Activated CD8-positive, alpha-beta memory T cell treated with anti-CD3 and anti-CD28 coated beads, Interleukin-2, amount 50 U/mL, for 48 hours (primary cell): ENCODE measurements at places on chromosomes 5 and 9.

DNA sequence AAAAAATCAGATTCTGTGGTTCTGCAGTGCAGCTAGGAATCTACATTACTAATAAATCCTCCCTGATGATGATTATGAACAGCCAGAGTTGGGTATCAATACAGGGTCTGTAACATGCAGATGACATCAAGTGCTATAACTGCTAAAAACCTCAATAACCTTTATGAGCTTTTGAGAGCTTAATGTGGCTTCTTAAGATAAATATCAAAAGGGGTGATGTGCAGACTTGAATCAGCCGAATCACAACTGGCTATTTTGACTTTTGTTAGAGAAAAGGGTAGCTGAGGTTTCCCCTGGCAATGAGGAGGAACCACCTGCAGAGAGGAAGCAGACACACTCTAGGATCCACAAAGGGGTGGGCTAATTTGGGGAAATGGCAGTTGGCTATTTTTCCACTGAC, 30.2 kb downstream of the CAPSL start:
- no peak for DNase-seq

DNA sequence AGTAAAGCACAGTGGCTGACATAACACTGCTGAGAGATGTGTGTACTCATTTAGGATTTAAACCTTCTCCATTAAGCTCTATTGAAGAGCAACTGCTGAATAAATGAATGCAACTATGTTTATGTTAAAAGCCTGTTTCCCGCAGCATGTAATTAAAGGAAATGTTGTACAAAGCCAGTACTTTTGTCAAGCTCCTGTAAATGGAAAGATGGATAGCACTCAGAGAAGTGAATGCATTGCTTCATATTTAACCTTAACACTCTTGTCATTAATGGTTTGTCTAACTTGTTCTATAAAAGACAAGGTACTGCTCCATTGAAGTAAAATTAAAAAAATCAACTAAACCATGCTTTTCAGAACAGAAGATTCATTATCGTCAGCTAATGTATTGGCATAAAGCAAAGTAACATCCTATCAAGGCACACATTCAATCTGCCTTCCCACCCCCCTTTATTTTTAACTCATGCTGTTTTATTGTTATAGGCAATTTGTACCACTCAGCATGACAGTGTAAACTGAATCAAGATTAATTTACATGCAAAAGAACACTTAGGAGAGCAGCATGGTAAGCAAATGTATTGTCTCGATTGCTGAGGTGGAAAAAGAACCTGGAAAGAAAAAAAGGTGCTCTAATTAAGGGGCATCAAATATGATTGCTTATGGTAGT, 240.9 kb upstream of the TBCA start:
- no peak for DNase-seq

DNA sequence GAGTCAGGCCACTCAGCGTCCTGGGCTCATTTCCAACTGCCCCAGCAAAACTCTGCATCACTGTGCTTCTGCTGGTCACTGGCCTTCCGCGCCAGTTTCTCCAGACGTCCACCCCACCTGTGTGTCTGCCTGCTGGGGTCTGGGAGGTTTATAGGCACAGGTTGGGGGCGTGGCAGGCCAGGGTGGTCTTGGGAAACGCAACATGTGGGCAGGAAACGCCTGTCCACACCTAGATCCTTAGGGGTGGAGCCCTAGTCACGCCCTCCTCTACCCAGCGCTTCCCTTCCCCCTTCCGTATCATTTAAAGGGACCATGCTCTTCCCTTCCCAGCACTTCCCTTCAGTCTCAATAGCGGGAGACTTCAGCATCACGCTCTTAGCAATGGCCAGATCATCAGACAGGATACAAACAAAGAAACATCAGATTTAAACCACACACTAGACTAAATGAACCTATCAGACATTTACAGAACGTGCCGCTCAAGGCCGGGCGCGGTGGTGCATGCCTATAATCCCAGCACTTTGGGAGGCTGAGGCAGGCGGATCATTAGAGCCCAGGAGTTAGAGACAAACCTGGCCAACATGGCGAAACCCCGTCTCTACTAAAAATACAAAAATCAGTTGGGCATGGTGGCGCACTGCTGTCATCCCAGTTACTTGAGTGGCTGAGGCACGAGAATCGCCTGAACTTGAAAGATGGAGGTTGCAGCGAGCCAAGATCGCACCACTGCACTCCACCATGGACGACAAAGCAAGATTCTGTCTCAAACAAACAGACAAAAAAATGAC, 11.8 kb upstream of the BTNL9 start:
- DNase-seq = no peak

DNA sequence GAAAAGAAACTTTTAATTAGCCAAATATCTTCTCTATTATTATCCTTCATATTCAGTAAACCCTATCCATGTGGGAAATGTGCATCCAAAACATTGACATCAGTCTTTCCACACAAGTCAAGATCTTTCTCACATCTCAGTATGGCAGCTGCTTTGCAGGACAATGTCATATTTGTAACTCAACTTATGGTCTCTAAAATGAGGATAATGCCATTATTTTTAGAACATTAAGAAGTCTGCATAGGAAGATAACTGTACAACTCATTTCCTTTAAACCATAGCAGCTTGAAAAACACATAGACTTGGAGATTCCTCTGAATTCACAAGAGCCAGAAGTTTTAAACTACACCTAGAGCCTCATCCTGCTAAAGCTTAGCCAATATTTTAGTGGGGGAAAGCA, 43.7 kb downstream of the MCTP1 start:
- no peak for DNase-seq

GRCh38 chr5:121862801-121863200, 11.1 kb downstream of the FTMT start:
- no peak for DNase-seq

- DNase-seq = no peak
These were observed 97.4 kb downstream of the KCTD16 start for GRCh38 chr5:144267961-144268513.

DNA sequence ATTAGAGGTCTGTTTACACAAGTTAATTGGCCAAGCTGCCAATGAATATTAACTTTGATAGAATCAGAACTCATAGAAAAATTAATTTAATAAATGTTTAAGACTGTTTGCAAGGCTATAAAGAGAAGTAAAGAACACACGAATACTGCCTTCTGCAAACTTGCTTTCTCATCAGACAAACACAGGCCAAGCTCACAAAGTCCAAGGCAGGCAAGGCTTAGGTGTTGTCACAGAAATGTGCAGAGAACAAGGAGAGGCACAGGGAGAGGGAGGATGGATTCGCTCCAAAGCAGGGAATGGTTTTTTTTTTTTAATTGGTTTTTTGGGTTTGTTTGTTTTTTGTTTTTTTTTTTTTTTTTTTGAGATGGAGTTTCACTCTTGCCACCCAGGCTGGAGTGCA, 43.4 kb downstream of the RETREG1 start:
- DNase-seq = no peak
